GM18507 (cell line): ENCODE measurements at places on chromosomes 2 and 18.

GRCh38 chr2:199692489-199692888, 158.5 kb downstream of the FTCDNL1 start:
- no peak for DNase-seq

- no peak for DNase-seq
Measured at GRCh38 chr2:227597036-227597435, 1.7 kb upstream of the SCYGR2 start.

GRCh38 chr18:70004696-70005095, 57.0 kb upstream of the CD226 start:
- no peak for DNase-seq

DNA sequence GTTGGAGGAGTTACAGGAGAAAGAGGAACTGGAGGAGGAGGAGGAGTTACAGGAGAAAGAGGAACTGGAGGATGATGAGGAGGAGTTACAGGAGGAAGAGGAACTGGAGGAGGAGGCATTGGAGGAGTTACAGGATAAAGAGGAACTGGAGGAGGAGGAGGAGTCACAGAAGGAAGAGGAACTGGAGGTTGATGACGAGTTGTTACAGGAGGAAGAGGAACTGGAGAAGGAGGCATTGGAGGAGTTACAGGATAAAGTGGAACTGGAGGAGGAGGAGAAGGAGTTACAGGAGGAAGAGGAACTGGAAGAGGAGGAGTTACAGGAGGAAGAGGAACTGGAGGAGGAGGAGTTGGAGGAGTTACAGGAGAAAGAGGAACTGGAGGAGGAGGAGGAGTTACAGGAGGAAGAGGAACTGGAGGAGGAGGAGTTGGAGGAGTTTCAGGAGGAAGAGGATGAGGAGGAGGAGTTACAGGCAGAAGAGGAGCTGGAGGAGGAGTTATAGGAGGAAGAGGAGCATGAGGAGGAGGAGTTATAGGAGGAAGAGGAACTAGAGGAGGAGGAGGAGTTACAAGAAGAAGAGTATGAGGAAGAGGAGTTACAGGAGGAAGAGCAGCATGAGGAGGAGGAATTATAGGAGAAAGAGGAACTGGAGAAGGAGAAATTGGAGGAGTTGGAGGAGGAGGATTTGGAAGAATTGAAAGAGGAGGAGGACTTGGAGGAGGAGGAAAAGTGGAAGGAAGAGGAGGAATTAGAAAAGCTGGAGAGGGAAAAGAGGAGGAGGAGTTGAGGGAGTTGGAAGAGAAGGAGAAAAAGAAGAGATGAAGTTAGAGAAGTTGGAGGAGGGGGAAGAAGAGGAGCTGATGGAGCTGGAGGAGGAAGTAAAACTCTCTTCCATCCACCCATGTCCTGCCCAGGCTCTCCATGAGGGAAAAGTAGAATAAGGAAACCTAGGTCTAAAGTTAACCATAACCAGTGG, 37.2 kb downstream of the CLASP1 start:
- DNase-seq, result no peak

DNA sequence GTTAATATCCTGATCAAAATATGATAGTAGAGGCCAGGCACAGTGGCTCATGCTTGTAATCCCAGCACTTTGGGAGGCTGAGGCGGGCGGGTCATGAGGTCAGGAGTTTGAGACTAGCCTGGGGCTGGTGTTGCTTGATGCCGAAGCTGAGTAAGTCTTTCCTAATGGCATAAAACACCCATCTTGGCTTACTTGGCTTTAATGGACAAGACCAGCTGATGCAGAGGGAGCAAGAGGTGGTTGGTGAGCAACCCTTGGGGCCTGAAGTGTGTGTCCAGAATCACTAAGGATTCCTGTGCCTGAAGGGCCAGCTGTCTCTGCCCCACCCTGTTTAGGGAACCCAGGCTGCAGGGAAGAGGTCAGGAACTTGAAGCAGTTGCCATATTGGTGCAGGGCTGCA, 217.2 kb downstream of the ARL4C start:
- DNase-seq, result no peak

GRCh38 chr18:62425465-62426190, 97.2 kb upstream of the ZCCHC2 start:
- DNase-seq, result no peak

DNA sequence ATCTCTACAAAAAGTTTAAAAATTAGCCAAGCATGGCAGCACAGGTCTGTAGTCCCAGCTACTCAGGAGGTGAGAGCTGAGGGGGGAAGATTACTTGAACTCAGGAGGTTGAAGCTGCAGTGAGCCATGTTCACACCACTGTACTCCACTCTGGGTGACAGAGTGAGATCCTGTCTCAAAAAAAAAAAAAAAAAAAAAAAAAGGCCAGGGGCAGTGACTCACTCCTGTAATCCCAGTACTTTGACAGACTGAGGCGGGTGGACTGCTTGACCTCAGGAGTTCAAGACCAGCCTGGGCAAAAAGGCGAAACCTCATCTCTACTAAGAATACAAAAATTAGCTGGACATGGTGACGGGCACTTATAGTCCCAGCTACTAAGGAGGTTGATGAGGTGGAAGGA, 37.0 kb downstream of the PUM2 start:
- no peak for DNase-seq
